ENCODE measurements at places on chromosomes 3 and 15. TPM values are rescaled to one million over a fixed set of nuclear protein-coding genes. Genes with fewer than 3 reads are reported as not detected.

DNA sequence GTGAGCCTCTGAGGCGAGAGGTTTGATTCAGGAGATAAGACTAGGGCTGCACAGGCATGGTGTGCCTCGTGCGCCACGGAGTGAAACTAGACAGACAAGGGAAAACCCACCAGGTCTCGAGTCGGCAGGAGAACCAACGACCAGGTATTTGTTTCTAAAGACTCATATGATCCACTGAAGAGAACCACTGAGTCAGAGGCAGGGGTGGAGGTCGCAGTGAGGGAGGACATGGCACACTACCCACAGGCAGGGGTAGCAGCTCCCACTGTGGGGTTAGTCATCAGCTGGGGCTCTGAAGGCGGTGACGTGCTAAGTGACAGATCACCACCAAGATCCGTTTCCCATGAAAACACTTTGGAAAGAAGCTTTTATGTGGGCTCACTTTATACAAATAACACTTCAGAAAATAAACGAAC is 45.7 kb downstream of the CHSY1 start:
- peaks cover 9% of the 10 kb centered on the region for H3K4me1 ChIP-seq
- no peaks in the 10 kb centered on the region for H3K27me3 ChIP-seq
- no peaks in the 10 kb centered on the region for H3K36me3 ChIP-seq
- no peak overlapping the region for H3K27ac ChIP-seq
- H3K4me3 ChIP-seq, result no peak overlapping the region

The EPHA6 gene
- total RNA-seq, result 1.7 TPM

The VEPH1 gene
- total RNA-seq, result 31.8 TPM

The ATP2B2 gene
- 0.35 TPM for total RNA-seq

DNA sequence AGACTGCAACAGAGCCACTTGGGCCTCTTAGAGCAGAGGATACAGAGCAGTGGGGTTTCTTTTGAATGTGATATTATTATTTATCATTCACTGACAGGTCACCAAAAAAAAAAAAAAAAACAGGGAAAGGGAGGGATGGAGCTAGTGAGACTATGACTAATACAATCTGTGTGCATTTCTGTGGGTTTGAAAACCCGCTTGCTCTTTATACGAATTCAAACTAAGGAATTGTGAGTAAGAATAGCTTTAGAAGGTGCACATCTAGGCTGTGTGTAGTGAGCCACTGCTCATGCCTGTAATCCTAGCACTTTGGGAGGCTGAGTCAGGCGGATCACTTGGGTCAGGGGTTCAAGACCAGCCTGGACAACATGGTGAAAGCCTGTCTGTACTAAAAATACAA is 186.6 kb upstream of the MANF start:
- no peaks in the 10 kb centered on the region for H3K36me3 ChIP-seq
- no peak overlapping the region for H3K27ac ChIP-seq
- H3K4me1 ChIP-seq, result no peaks in the 10 kb centered on the region
- no peak for DNase-seq

The TERC gene
- total RNA-seq, result 206 TPM

- no peaks in the 10 kb centered on the region for H3K4me1 ChIP-seq
- no peaks in the 10 kb centered on the region for H3K27me3 ChIP-seq
Observed at GRCh38 chr15:69491038-69491505, 38.5 kb downstream of the RPLP1 start.

The ZNF80 gene
- total RNA-seq, result not detected

The PLA2G4B gene
- total RNA-seq, result 4.4 TPM

DNA sequence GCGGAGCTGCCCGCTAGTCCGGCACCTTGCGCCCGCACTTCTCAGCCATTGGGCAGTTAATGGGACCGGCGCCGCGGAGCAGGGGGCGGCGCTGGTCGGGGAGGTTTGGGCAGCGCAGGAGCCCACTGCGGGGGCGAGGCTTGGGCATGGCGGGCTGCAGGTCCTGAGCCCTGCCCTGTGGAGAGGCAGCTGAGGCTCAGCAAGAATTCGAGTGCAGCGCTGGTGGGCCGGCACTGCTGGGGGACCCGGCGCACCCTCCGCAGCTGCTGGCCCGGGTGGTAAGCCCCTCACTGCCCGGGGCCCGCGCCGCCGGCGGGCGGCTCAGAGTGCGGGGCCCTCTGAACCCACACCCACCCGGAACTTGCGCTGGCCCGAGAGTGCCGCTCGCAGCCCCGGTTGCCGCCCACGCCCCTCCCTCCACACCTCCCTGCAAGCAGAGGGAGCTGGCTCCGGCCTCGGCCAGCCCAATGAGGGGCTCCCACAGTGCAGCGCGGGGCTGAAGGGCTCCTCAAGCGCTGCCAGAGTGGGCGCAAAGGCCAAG is 835.0 kb downstream of the TBL1XR1 start:
- H3K27me3 ChIP-seq, result no peaks in the 10 kb centered on the region
- no peaks in the 10 kb centered on the region for H3K36me3 ChIP-seq
- H3K27ac ChIP-seq, result no peak overlapping the region
- peak; percentile 86 for DNase-seq
- peak overlapping the region; percentile 47 for H3K4me3 ChIP-seq

DNA sequence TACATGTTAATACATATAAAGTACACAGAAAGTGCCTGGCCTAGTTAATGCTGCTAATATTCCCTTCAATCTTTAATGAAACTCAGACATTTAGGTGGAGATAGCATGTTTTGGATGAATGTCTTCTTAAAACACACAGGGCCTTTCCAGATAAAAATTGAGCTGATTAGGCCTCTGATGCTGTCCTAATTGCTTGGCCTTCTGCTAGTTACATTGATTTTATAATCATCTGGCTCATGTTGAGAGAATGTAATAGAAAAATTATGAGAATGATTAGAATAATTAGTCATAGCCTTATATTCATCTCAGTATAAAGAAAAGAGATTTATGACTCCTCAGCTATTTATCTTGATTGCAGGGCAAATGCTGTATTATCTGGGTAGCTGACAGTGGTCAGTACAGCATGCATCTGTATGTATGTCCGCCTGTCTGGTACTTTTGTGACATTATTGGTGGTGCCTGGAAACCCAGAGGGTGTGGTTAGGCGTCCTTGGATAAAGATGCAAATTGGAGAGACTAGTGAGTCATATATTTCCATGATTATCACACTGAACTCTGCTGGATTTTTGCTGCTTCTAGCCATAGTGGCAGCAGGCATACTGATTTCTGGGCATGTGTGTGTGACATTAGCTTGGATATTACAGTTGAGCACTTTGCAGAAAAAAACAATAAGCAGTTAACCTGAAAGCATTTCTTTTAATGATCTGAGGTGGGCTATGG is 120.8 kb downstream of the FEZF2 start:
- H3K36me3 ChIP-seq, result no peaks in the 10 kb centered on the region
- no peaks in the 10 kb centered on the region for H3K27me3 ChIP-seq
- no peak for DNase-seq
- H3K4me1 ChIP-seq, result peaks cover 4% of the 10 kb centered on the region
- H3K4me3 ChIP-seq, result no peak overlapping the region

DNA sequence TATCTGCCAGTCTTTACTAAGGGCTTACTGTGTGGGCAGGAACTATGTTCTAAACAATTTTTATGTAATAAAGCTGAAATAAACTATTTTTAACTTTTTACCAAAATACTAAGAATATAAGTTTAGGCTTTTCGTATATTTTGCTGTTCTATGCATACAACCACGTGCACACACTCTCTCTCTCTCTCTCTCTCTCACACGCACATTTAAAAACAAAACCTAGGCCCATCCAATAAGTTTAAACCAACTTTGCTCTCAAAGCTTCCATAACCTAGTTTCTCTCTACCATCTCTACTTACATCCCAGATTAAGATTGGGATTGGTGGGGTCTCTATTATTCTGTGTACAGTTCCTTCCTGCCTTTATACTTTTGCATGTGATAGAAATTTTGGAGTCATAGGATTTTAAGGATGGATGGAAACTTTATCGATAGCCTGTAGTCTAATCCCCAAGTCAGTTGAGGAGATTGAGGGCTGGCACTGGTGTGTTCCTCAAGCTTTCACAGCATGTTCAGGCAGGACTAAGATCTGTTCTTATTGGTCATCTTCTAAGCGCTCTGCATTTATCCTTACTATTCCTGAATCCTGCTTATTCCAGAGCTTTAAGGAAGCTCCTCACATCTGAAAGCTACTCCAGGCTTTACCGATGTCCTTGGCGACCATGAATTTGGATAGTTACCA is 1.8 kb downstream of the GPR171 start:
- no peak for DNase-seq
- H3K27ac ChIP-seq, result no peak overlapping the region
- H3K36me3 ChIP-seq, result no peaks in the 10 kb centered on the region
- H3K27me3 ChIP-seq, result no peaks in the 10 kb centered on the region
- H3K4me3 ChIP-seq, result no peak overlapping the region

GRCh38 chr3:175129571-175129970 is 270.4 kb downstream of the NAALADL2 start:
- H3K4me3 ChIP-seq, result no peak overlapping the region
- no peak for DNase-seq
- no peaks in the 10 kb centered on the region for H3K27me3 ChIP-seq
- H3K27ac ChIP-seq, result no peak overlapping the region
- no peaks in the 10 kb centered on the region for H3K4me1 ChIP-seq

The PATL2 gene
- total RNA-seq, result 0.35 TPM

The CLK3 gene
- total RNA-seq, result 67.7 TPM

All from GM23338 (cell line).